Left ventricle myocardium superior (tissue), 1 donor: ENCODE measurements at places on chromosomes 16 and 17. TPM values are rescaled to one million over a fixed set of nuclear protein-coding genes. Genes with fewer than 3 reads are reported as not detected.

The GJD3 gene
- total RNA-seq, result 1.2 TPM

DNA sequence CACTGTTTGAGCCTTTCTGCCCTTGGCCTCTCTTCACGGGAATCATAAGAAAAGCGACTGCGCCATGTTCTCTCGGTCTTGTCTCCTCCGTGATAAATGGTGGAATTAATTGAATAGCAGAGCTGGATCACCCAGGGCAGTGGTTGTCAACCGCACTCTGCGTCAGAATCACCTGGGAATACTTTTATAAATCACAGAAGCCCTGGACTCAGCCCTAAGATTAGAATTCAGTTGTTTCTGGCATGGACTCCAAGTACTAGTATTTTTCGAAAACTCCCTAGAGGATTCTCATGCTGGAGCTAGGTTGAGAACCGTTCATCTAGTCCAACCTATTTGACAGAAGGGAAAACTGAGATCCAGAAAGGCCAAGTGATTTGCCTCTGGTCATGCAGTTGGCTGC is 64.1 kb downstream of the SPACA3 start:
- no peak for DNase-seq

DNA sequence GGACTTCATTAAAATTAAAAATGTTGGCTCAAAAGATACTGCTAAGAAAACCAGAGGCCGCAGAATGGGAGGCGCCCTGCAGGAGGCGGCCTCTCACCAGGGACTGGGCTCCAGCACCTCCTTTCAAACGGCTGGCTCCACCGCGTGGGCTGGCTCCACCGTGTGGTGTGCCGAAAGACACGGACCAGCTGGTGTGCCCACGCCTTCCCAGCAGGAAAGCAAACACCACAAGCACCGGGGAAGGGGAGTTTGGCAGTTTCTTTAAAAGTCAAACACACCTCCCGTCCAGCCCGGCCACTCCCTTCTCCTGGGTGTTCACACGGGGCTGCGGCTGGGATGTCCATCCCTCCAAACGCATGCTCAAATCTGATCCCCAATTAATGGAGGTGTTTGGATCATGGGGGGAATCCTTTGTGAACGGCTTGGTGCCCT is 13.9 kb downstream of the HAGH start:
- DNase-seq, result peak; percentile 85

DNA sequence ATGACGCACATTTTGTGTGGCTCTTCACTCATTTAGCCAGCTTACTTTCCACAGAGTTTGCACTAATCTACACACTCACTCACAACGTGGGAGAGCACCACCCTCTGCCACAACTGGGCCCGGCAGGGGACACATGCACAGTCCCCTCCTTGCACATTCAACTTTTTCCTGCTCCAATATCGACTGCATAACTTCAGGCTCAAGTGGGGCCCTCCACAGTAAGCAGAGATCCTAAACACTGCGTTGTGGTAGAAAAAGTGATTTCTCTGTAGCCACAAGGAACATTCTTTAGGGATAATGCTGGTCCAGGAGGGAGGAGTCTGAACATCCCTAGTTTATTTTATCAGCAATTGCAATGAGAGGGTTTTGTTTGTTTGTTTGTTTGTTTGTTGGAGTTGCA is 40.0 kb downstream of the MRPS23 start:
- no peak for DNase-seq

DNA sequence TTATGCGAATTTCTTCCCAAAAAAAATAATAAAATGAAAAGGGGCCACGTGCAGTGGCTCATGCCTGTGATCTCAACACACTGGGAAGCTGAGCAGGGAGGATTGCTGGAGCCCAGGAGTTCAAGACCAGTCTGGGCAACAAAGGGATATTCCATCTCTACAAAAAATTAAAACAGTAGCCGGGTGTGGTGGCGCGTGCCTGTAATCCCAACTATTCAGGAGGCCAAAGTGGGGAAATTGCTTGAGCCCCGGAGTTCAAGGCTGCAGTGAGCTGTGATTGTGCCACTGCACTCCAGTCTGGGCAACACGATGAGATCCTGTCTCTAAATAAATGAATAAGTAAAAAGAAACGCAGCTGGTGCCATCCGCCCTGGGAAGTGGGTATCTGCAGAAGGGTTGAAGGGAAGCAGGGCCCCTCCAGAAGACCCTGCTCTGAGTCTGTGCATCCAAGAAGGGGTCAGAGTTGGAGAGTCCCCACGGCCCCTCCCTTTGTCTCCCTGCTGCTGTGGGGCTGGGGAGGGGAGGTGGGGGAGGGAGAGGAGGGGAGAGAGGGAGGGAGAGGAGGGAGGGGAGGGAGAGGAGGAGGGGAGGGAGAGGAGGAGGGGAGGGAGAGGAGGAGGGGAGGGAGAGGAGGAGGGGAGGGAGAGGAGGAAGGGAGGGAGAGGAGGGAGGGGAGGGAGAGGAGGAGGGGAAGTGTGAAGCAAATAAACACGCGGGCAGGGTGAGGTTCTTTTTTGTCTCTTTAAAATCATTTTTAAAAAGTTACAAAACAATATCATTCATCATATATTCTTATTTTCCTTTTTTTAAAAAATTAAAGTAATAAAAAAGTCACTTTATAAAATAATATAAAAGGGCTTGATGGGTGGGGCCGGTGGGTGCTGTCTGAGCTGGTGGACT is 5.0 kb upstream of the MYADML2 start:
- no peak for DNase-seq

The SLC38A7 gene
- total RNA-seq, result 36.1 TPM

GRCh38 chr16:12601290-12601900 is 202.3 kb downstream of the CPPED1 start:
- no peak for DNase-seq

The C16orf92 gene
- total RNA-seq, result not detected
